ENCODE measurements at places on chromosomes 2 and 18. TPM values are rescaled to one million over a fixed set of nuclear protein-coding genes. Genes with fewer than 3 reads are reported as not detected.

The KYNU gene
- total RNA-seq: 1.5 TPM

The ELOA2 gene
- total RNA-seq: not detected

The TMEM247 gene
- total RNA-seq: not detected

The KIF1A gene
- 0.75 TPM for total RNA-seq

The GALNT13 gene
- 0.75 TPM for total RNA-seq

The GAL3ST2 gene
- total RNA-seq: not detected

The HAAO gene
- not detected for total RNA-seq

GRCh38 chr2:8522687-8523086, 159.2 kb upstream of the ID2 start:
- DNase-seq: no peak

DNA sequence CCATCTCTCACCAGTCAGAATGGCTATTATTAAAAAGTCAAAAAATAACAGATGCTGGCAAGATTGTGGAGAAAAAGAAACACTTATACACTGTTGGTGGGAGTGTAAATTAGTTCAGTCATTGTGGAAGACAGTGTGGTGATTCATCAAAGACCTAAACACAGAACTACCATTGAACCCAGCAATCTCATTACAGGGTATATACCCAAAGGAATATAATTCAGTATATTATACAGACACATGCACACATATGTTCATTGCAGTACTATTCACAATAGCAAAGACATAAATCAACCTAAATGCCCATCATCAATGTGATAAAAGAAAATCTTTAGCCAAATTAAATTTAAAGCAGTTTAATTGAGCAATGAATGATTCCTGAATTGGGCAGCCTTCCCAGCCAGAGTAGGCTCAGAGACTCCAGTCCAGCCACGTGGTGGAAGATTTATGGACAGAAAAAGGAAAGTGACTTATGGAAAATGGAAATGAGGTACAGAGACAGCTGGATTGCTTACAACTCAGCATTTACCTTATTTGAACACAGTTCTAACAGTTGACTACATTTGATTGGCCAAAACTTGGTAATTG, 377.1 kb upstream of the SLC39A10 start:
- peak; percentile 21 for DNase-seq

DNA sequence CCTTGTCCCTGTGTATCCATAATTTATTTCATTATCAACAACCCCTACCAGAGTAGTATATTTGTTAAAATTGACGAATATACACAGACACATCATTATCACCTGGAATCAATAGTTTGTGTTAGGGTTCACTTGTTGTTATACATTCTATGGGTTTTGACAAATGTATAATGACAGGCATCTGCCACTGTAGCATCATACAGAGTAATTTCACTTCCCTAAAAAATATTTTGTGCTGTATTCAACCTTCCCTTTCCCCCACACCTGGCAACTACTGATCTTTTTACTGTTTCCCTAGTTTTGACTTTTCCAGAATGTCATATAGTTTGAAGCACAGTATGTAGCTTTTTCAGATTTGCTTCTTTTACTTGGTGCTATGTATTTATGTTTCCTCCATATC, 132.0 kb downstream of the ZNF804A start:
- no peak for DNase-seq

DNA sequence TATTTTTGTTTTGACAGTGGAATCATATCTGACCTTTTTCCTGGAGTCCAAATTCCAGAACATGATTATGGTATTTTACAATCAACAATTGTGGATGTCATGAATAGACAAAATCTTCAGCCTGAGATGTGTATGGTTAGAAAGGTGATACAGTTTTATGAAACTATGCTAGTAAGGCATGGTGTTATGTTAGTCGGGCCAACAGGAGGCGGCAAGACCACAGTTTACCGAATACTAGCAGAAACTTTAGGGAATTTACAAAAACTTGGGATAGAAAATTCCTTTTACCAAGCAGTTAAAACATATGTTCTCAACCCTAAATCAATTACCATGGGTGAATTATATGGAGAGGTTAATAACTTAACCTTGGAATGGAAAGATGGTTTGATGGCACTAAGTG, 137.0 kb downstream of the DNAH6 start:
- peak; percentile 1 for DNase-seq

DNA sequence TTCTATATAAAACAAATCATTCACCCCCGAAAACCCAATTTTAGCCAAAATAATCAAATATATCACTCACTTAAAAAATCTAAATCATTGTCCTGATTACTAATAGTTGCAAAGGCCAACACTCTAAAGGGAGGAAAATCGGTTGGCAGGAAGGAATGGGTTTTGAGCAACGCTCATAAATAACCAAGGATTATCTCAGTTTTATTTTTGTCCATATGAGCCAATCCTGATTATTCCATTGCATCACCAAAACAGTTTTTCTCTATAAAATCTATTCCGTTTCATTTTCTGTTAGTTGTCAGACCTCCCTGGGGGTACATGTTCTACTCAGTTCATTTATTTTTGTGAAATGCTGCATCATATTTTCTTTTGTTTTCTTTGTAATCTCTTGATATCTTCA, 174.1 kb downstream of the LRATD1 start:
- no peak for DNase-seq

GRCh38 chr2:121505986-121506586, 24.6 kb upstream of the RNU4ATAC start:
- DNase-seq: no peak

DNA sequence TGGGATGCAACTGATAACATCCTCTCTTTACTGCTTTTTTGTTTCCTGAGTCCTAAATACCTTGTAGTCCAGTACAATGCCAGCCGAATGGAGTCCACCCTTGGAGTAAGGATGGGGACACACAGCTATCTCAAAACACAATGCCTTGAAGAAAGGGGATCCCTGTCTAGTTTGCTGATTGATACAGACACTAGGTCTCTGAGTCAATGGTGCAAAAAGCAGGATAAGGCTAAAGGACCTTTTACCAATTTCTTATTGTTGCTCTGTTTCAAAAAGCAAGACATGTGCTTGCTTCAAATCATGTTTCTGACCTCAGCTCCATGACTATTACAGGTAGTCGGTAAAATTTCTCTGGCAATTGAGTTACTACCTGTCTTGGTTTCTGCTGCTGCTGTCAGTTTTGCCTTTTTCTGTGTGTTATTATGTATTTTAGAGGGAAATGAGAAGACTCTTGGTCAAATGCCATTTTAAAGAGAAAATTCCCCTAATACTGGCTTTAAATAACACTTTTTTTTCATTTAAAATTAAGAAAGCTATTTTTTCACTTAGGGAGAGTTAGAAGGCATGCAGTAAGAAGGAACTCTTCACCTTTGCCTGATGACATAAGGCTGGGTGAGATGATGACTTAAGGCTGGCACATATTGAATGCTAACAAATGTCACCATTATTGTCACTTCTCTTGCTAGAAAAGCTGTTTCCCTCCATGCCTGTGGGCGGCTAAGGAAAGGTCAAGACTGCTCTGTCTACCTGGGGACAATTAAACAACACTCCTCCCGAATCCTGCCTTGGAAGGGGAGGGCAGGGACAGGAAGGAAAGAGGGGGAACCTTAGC, 4.9 kb upstream of the FIGLA start:
- no peak for DNase-seq

- DNase-seq: no peak
These were observed 182.4 kb upstream of the MC4R start for GRCh38 chr18:60554967-60555366.

DNA sequence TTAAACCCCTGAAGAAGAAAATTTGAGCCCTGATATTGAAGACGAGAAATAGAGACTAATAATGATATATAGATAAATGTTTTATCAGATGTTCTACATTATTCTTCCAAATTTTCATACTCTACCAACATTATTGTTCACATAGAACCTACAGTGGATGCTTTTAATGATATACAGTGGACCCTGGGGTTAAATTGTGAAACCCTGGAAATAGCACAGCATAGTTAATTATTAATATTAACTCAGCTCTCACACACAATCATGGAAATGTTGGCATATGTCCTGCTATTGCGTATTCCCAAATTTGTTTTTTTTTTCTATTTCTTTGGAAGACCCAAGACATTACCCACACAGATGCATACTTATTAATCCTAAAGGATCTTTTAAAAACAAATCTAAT, 579.9 kb downstream of the CCDC85A start:
- no peak for DNase-seq

Data from LHCN-M2 (cell line).